HL-60 (cell line): ENCODE measurements at places on chromosomes 12 and 14.

DNA sequence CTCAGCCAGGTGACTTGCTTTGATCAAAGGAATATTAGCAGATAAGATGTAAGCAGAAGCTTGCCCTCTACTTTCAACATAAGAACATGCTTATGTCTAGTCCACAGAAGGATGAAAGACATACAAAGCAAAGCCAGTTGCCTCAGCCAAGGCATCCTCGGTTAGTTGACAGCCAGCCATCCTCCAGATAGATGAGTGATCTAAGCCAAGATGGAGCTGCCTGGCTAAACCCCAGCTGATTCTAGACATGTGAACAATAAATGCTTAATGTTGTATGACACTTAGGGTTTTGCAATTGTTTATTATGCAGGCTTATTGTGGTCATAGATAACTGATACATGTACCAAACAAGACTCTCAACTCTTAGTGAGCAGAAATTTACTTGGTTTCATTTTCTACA lies 157.6 kb upstream of the TMTC2 start:
- no peak for DNase-seq

DNA sequence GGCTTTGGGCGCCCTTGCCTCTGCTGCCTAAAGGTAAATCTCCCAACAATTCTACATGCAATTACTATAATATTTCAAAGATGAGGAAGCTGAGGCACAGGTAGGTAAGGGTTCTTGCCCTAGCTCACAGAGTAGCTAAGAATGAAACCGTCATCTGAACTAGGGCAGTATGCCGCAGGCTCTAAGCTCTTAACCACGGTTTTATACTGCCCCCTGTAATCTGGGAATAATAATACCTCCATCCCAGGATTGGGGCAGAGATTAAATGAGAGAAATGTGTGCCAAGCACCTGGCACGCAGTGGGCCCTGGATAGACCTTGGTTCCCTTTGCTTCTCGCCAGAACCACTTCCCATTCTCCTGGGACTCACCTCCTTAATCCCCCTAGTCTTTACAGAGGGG lies 1.5 kb upstream of the HRK start:
- DNase-seq = no peak

GRCh38 chr14:64601571-64601970 lies 51.8 kb downstream of the PPP1R36 start:
- no peak for DNase-seq

- no peak for DNase-seq
Observed at GRCh38 chr14:32762886-32763285, 175.8 kb upstream of the NPAS3 start.

DNA sequence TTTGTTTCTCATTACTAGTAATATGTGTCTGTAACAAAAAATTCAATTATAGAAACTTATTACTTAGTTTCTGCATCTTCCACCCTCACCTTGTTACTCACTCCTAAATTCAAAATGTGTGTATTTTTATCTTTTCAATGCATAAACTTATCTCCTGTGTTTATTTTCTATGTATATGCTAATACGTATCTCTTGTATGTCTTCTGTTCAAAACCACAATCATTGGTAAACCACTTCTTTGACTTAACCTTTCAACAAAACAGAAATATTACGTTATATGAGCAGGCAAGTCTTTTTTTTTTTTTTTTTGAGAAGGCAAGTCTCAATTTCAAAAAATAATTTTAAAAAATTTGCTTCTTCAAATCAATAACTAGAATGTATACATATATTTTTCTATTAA lies 39.2 kb upstream of the RPH3A start:
- no peak for DNase-seq

DNA sequence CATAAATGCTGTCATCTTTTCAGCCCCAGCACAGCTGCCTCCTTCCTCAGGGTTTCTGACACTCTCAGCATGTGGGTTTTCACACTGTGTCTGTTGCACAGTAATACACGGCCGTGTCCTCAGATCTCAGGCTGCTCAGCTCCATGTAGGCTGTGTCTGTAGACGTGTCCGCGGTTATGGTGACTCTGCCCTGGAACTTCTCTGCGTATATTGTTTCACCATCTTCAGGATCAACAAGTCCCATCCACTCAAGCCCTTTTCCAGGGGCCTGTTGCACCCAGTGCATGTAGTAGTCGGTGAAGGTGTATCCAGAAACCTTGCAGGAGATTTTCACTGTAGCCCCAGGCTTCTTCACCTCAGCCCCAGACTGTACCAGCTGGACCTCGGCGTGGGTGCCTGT lies 1210.6 kb downstream of the TMEM121 start:
- DNase-seq = no peak

DNA sequence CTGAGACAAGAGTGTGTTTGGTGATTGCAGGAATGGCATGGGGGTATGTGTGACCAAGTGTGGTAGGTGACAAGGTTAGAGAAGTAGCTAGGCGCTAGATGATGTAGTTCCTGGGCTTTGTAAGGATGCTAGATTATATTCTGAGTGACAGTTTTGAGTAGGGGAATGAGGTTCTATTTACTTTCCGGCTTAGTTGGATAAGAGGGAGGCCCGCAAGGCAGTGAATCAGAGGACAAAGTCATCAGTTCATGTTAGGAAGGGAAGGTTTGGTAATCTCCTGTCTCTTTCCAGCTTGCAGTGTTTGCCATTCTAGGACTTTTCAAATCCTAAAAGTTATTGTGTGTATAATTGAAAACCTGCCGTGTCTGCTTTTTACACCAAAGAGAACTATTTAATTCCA lies 45.0 kb downstream of the CFAP54 start:
- no peak for DNase-seq

DNA sequence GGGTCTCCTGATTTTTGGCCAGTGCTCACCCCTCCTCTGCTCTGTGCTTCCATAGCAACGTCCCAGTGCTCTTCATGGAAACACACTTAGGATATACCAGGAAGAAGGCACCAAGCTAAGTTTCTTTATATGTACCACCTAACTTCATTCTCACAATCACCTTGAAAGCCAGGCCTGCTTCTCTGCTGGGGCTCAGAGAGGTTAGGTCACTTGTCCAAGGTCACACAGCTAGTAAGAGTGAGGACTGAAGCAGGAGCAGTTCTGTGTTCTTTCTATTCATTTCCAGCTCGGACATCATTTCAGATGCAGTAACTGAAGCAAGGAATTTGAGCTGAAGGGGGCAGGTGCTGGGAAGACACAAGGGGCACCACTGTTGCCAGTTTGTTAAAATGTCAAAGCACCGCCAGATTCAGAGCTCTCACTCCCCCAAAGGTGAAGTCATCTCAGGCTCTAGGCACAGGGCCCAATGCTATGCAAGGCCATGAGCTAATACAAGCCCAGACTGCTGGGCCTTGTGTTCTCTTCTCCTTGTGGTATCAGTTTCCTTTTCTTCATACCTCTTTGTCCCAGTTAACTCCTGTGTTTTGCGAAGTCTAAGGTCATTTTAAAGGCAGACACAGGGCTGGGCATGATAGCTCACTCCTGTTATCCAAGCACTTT lies 19.7 kb upstream of the YY1 start:
- DNase-seq = no peak

DNA sequence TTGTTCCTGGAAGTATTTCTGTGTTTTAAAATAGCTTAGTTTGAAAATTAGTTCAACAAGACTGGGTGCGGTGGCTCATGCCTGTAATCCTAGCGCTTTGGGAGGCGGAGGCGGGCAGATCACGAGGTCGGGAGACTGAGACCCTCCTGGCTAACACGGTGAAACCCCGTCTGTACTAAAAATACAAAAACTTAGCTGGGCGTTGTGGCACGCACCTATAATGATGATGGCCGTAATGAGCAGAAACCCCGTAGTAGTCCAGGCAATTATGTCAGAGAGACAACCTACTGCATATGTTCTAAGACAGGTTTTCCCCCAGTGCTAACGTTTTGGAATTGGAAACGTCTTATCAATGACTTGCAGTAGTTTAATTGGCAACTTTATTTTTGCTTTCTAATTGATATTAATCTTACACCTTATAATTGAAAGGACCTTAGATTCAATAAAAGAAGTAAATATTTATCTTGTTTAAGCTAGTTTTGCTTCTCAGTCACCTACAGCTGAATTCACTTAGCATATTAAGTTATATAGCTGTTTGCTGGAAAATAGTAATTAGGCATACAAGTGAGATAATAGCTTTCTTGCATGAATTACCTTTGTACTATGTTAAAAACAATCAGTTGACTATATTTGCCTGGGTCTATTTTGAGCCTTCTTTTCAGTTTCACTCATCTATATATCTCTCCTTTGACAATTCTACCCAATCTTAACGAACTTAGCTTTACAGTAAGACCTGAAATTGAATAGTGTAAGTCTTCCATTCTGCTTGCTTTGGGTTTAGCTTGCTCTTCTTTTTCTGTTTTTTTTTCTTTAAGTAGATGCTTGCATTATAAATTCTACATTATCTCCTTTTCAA lies 15.6 kb downstream of the CLECL1 start:
- no peak for DNase-seq

GRCh38 chr14:24910408-24910986 lies 139.4 kb downstream of the STXBP6 start:
- DNase-seq = no peak

- DNase-seq = no peak
Observed at GRCh38 chr12:81470923-81471322, 288.2 kb downstream of the PPFIA2 start.
